CD8-positive, alpha-beta memory T cell (primary cell): ENCODE measurements at places on chromosomes 2 and 18.

- DNase-seq = no peak
Observed at GRCh38 chr2:65349863-65350262, 82.5 kb downstream of the SPRED2 start.

GRCh38 chr2:119491776-119492525 is 32.3 kb downstream of the SCTR start:
- no peak for DNase-seq

DNA sequence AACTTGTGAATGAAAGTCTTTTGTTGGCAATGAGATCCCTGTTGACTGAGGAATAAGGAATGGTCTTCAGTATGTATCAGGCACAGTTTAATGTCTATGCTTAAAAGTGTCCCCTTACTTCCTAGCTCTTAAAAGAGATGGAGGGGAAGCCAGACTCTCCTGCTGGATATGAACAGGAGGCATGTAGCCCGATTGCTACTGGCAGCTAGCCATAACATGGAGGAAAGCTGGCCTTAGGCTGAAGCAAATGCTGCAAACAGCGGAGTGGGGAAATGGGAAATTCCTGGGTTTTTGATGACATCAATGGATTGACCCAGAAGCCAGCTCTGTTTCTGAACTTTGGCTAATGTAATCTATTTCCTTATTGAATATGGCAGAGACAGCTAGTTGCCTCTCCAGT is 266.1 kb downstream of the SLC4A3 start:
- no peak for DNase-seq

- DNase-seq = no peak
Observed at GRCh38 chr18:50786864-50787263, 33.0 kb downstream of the MRO start.
